ENCODE measurements at places on chromosomes 11 and 22.

- no peak for DNase-seq
These were observed 761 bp upstream of the TMEM25 start for GRCh38 chr11:118530180-118530682.

GRCh38 chr11:62902932-62903331 is 18.2 kb downstream of the CHRM1 start:
- no peak for DNase-seq

DNA sequence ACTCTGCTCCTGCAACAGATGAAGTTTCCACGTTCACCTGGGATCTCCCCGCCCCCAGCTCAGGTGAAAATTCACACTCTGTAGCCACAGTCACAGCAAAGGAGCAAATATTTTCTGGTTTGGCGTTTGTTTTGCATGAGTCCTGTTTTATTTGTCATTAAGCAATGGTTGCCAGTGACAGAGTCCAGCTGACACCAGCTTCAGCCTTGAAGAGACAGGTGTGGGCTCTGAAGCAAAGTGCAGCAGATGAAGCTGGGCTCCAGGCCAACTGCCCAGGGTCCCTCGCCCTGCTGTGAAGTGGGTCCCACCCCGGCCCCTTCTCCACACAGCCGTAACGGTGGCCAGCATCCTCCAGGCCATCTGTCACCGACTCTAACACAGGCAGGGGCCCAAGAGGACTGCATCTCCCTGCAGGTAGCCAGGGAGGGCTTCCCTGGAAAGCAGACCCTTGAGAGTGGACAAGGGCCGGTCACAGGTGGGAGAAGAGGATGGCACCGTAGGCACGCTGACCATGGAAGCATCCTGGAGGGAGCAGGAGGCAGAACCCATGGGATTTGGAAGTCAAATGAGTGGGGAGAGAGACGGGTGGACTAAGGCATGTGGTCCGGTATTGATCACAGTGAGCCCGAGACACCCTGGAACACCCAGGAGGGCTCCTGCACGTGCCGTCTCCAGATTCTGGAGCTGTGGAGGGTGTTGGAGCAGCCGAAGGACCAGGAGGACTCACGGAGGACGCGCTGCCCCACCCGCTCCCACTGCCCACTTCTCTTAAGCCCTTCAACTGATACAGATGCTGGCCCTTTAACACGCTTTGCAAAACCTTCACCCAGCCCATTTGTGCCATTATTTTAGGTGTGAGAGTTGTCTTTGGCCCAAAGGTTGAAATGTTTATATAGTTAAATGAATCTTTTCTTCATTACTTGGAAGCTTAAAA is 294.5 kb downstream of the BRD1 start:
- no peak for DNase-seq

- DNase-seq: no peak
These were observed 256.9 kb upstream of the POU2AF2 start for GRCh38 chr11:110988671-110989070.

GRCh38 chr11:57639321-57640067 is 10.2 kb downstream of the YPEL4 start:
- no peak for DNase-seq

DNA sequence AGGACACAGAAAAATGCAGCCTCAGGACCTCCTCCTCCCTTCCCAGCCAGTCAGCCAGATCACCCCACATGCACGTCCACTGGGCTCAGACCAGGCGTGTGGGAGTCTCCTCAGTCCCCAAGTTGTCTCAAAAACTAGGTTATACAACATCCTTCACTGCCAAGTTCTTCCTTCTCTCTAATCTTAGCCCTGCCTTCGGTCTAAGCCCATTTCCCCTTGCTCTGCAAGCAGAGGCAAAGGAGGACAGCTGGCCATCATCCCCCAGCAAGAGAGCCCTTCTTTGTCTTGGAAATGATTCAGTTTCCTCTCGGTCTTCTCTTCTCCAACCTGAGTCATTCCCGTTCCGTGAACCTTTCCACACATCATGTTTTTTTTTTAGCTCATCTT is 14.0 kb upstream of the NRGN start:
- DNase-seq: no peak

- DNase-seq: peak; percentile 16
These were observed 144.9 kb downstream of the PGR start for GRCh38 chr11:100984668-100985067.

DNA sequence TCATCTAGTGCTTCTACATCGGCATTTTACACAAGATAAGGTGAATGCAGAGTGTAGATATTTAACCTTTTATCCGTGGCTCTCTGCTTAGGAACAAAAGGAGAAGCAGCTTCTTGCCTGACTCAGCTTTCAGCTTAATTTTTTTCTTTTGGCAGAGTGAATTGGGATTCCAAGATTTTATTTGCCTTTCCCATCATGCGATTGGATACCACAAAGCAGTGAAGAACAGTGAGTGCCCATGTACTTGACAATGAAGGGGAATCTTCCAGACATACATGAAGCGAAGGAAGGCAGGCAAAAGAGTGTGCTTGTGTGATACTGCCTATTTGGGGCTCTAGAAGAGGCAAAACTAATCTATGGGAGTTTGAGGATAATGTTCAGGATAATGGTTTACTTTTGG is 17.0 kb upstream of the CHKA start:
- no peak for DNase-seq
